ENCODE measurements at places on chromosomes 3 and 15. TPM values are rescaled to one million over a fixed set of nuclear protein-coding genes. Genes with fewer than 3 reads are reported as not detected.

Gene SAMD7
- not detected for total RNA-seq

Gene ZPLD1
- total RNA-seq, result 0.07 TPM

Gene UNC13C
- total RNA-seq, result not detected

Gene TUBGCP5
- total RNA-seq, result 23.3 TPM

Gene SCAANT1
- total RNA-seq, result not detected

Gene HRG
- total RNA-seq, result not detected

Gene BHLHE40
- total RNA-seq, result 13.2 TPM

Gene CTXN2
- under 0.01 TPM for total RNA-seq

Gene FBLN2
- total RNA-seq, result 2.2 TPM

Gene PPP2R3A
- 7.5 TPM for total RNA-seq

Gene ANKRD34C
- total RNA-seq, result not detected

Gene GDPGP1
- 10.2 TPM for total RNA-seq

Gene NDN
- total RNA-seq, result 25.0 TPM

Gene KBTBD8
- 5.9 TPM for total RNA-seq

Gene SNX22
- 1.3 TPM for total RNA-seq

Gene NPAP1
- total RNA-seq, result not detected

Gene GNAT1
- total RNA-seq, result under 0.01 TPM

Gene CDV3
- total RNA-seq, result 271 TPM

Gene PTH1R
- 0.40 TPM for total RNA-seq

Gene ALDH1L1
- total RNA-seq, result not detected

Gene ILDR1
- not detected for total RNA-seq

Gene SPATA12
- total RNA-seq, result 0.04 TPM

Gene ZDHHC23
- 6.1 TPM for total RNA-seq

Gene GLCE
- 193 TPM for total RNA-seq

Gene GOLGA6B
- total RNA-seq, result not detected

Gene LRRFIP2
- 82.7 TPM for total RNA-seq

Gene RARRES1
- 4.9 TPM for total RNA-seq

Gene FBXO40
- total RNA-seq, result under 0.01 TPM

Gene SUSD5
- 3.8 TPM for total RNA-seq

Gene SMC4
- total RNA-seq, result 132 TPM

Gene ADAMTS9
- total RNA-seq, result 58.3 TPM

Gene TNFSF10
- total RNA-seq, result 108 TPM

Gene MBD4
- total RNA-seq, result 20.0 TPM

Gene PLCH1
- 0.04 TPM for total RNA-seq

Gene ZDHHC19
- total RNA-seq, result not detected

Gene CCDC50
- 221 TPM for total RNA-seq

Gene LRTM1
- not detected for total RNA-seq

Gene ACAN
- total RNA-seq, result under 0.01 TPM

Gene SUCNR1
- total RNA-seq, result not detected

Gene SMAD3
- total RNA-seq, result 32.6 TPM

Gene TMCC1
- total RNA-seq, result 12.4 TPM

Gene CHRM5
- not detected for total RNA-seq

Gene LDHAL6B
- total RNA-seq, result not detected

Gene TGM5
- not detected for total RNA-seq

Gene RPP14
- total RNA-seq, result 17.8 TPM

Gene SH2D7
- not detected for total RNA-seq
